ENCODE measurements at places on chromosomes 12 and 14. TPM values are rescaled to one million over a fixed set of nuclear protein-coding genes. Genes with fewer than 3 reads are reported as not detected.

KERA gene
- polyA plus RNA-seq, result not detected

ANKS1B gene
- 3.7 TPM for polyA plus RNA-seq

RBM23 gene
- polyA plus RNA-seq, result 119 TPM

SYCP3 gene
- 0.60 TPM for polyA plus RNA-seq

KLRC4 gene
- 0.21 TPM for polyA plus RNA-seq

ATF1 gene
- 44.0 TPM for polyA plus RNA-seq

HSPB8 gene
- polyA plus RNA-seq, result 7.5 TPM

TRPV4 gene
- 16.1 TPM for polyA plus RNA-seq

TMEM117 gene
- polyA plus RNA-seq, result 15.6 TPM

TBX5 gene
- not detected for polyA plus RNA-seq
